ENCODE measurements at places on chromosomes 2 and 18. TPM values are rescaled to one million over a fixed set of nuclear protein-coding genes. Genes with fewer than 3 reads are reported as not detected.

The ACKR3 gene
- 0.33 TPM for total RNA-seq

The TCF7L1 gene
- 0.14 TPM for total RNA-seq

The SP110 gene
- 71.5 TPM for total RNA-seq

The CD226 gene
- total RNA-seq = 181 TPM

The KCNF1 gene
- not detected for total RNA-seq

The UGT1A5 gene
- total RNA-seq = not detected

The CPO gene
- not detected for total RNA-seq

The TRIM43B gene
- not detected for total RNA-seq

The USP37 gene
- 63.8 TPM for total RNA-seq

The SAG gene
- total RNA-seq = 0.05 TPM

The HOXD8 gene
- total RNA-seq = not detected

The CD28 gene
- total RNA-seq = 2.5 TPM

The DLGAP1 gene
- not detected for total RNA-seq

The REG3A gene
- not detected for total RNA-seq

The IDH1 gene
- 18.9 TPM for total RNA-seq

The UGT1A10 gene
- not detected for total RNA-seq

The STARD7 gene
- 206 TPM for total RNA-seq

The PGAP1 gene
- total RNA-seq = 65.0 TPM

The RSAD2 gene
- total RNA-seq = 2.2 TPM

The AGFG1 gene
- 65.9 TPM for total RNA-seq

The EML4 gene
- total RNA-seq = 73.4 TPM

The DYNAP gene
- not detected for total RNA-seq

The CDKL4 gene
- not detected for total RNA-seq

The TXNDC2 gene
- total RNA-seq = not detected

The TEKT4 gene
- not detected for total RNA-seq

The CAMKMT gene
- 26.5 TPM for total RNA-seq

The ITGB6 gene
- not detected for total RNA-seq

Measured in natural killer cell treated with Interleukin-12 subunit alpha and Interleukin-12 subunit beta and Interleukin-15 and Interleukin-18, amount 100 ng/mL, for 72 hours (primary cell).